Muscle of leg (tissue), 16 donors: ENCODE measurements at places on chromosomes 7 and 10. TPM values are rescaled to one million over a fixed set of nuclear protein-coding genes. Genes with fewer than 3 reads are reported as not detected.
A peak's percentile ranks its signal among the peaks of the same experiment; 100 is the strongest.

DNA sequence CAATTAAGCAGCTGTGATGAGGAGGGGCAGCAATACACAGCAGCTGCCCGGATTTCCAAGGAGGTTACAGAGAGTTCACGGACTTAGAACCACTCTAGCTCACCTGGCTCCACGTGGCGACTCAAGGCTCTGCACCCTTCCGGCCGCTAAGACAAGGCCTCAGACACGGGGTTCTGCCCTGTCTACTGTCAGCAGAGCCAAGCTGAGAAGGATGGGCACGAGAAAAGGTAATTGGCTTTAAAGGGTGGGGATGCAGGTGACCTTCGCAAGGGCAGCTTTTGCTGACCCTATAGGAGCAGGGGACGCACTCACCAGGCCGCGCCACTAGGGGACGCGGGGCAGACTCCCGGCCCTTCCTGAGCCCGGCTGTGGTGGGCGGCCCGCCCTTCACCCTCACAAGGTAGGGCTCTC is 152.4 kb downstream of the KIF20B start:
- H3K36me3 ChIP-seq, result no peaks in the 10 kb centered on the region
- peak; percentile 52 for DNase-seq
- H3K4me1 ChIP-seq, result peaks cover 4% of the 10 kb centered on the region
- no peak overlapping the region for H3K4me3 ChIP-seq
- H3K27me3 ChIP-seq, result no peaks in the 10 kb centered on the region

- no peak overlapping the region for H3K27ac ChIP-seq
- peaks cover 18% of the 10 kb centered on the region for H3K36me3 ChIP-seq
- H3K4me1 ChIP-seq, result peaks cover 11% of the 10 kb centered on the region
- no peak overlapping the region for H3K4me3 ChIP-seq
Measured at GRCh38 chr10:14601872-14602725, 172.6 kb downstream of the FAM107B start.

ZCCHC24 gene
- 25.0 TPM for total RNA-seq

UPK3BL2 gene
- 2.8 TPM for total RNA-seq

SPDYE5 gene
- total RNA-seq, result 0.04 TPM

- no peak overlapping the region for H3K4me3 ChIP-seq
- no peak overlapping the region for H3K27ac ChIP-seq
- peaks cover 15% of the 10 kb centered on the region for H3K4me1 ChIP-seq
- no peak for DNase-seq
- H3K27me3 ChIP-seq, result peaks cover 27% of the 10 kb centered on the region
Measured at GRCh38 chr7:117869374-117869773, 3.9 kb downstream of the CTTNBP2 start.

DNA sequence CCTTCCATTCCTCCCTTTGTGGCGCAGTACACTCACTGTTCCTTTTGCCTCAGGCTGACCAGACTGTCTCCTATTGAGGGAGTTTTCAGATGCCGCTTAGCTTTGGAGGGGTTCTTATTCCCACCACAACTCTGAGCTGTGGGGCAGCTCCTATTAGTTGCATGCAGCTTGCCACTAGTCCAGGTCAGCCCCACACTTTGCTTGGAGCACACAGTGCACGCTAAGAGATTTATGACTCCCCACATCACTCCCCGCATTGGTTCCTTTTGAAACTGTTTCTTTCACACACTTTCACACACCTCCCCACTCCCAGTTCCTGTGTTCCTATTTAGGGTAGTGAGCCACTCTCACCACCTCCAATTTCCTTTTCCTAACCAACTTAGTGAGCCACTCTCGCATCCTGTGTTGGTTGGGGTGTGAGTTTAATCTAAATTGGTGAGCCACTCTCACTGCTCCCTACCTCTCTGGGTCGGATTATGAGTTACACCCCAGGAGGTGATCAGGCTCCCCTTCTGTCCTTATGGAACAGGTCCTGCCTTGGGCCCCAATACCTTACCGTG is 10.4 kb upstream of the ZNF485 start:
- H3K27ac ChIP-seq, result no peak overlapping the region
- no peak for DNase-seq
- H3K4me3 ChIP-seq, result no peak overlapping the region

- peaks cover 8% of the 10 kb centered on the region for H3K4me1 ChIP-seq
- no peak overlapping the region for H3K27ac ChIP-seq
- no peak for DNase-seq
Measured at GRCh38 chr7:28658381-28658780, 246.1 kb downstream of the CREB5 start.

DNA sequence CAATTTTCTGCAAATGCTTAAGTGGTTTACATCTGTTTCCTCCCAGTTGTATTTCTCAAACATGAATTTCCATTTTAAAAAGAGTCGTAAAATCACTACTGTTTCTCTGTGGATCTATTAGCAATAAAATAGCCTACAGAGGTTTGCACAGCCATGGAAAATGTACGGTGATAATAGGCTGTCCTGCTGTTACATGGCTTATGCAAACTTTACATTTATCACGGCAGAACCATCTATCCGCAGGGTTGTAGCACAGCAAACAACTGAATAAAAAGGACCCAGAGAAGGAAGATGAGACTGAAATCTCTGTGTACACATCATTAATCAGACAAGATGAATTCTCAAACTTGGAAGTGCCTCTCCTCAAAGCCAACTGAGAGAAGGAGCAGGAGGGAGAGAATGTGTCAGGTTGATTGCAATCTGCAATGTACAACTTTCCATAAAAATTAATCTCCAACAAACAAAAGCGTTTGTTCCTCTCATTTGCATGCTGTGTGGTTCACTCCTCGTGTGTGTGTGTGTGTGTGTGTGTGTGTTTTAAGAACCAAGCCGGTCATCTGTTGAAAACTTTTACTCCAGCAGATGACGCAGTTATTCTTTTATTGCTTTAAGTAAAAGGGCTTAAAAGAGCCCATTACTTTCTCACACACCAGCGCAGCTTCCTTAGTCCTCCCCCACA is 279.3 kb downstream of the SKAP2 start:
- no peak overlapping the region for H3K27ac ChIP-seq
- peaks cover 2% of the 10 kb centered on the region for H3K27me3 ChIP-seq
- DNase-seq, result peak; percentile 78
- H3K36me3 ChIP-seq, result no peaks in the 10 kb centered on the region

TSPAN13 gene
- total RNA-seq, result 31.6 TPM

DNA sequence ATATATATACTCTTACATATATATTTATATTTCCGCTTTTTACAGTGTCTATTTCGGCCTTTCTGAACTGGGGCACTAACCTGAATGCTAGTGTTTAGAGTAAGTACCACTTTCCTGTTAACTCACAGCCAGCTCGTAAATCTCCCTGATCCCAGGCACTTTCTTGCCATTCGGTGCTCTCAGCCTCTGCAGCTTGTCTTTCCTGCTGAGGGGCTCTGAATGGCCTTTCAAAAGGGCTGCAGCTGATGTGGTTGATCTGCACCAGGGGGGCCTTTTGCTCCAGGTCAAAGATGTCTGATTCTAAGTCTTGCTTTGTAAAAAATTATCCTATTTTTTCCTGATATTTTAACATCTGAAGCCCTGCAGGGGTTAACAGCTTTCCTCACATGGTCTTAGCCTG is 25.5 kb upstream of the HPS1 start:
- H3K4me1 ChIP-seq, result peaks cover 8% of the 10 kb centered on the region
- H3K27ac ChIP-seq, result no peak overlapping the region
- H3K4me3 ChIP-seq, result no peak overlapping the region

AKR1C4 gene
- not detected for total RNA-seq

ZNF853 gene
- 7.2 TPM for total RNA-seq

DNA sequence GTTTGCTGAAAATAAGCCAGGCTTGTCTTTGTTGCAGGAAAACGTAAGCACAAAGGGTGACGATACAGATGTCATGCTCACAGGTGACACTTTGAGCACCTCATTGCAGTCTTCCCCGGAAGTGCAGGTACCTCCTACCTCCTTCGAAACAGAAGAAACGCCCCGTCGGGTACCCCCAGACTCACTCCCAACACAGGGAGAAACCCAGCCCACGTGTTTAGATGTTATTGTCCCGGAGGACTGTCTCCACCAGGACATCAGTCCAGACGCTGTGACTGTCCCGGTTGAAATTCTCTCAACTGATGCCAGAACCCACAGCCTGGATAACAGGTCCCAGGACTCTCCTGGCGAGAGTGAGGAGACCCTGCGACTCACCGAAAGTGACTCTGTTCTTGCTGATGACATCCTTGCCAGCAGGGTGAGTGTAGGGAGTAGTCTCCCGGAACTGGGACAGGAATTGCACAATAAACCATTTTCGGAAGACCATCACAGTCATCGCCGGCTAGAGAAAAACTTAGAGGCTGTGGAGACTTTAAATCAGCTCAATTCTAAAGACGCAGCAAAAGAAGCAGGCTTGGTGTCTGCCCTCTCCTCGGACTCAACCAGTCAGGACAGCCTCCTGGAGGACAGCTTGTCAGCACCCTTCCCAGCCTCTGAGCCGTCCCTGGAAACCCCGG is 18.3 kb upstream of the BHLHA15 start:
- H3K36me3 ChIP-seq, result peaks cover 59% of the 10 kb centered on the region
- no peaks in the 10 kb centered on the region for H3K27me3 ChIP-seq
- no peak for DNase-seq

ZNF467 gene
- 3.0 TPM for total RNA-seq

DNA sequence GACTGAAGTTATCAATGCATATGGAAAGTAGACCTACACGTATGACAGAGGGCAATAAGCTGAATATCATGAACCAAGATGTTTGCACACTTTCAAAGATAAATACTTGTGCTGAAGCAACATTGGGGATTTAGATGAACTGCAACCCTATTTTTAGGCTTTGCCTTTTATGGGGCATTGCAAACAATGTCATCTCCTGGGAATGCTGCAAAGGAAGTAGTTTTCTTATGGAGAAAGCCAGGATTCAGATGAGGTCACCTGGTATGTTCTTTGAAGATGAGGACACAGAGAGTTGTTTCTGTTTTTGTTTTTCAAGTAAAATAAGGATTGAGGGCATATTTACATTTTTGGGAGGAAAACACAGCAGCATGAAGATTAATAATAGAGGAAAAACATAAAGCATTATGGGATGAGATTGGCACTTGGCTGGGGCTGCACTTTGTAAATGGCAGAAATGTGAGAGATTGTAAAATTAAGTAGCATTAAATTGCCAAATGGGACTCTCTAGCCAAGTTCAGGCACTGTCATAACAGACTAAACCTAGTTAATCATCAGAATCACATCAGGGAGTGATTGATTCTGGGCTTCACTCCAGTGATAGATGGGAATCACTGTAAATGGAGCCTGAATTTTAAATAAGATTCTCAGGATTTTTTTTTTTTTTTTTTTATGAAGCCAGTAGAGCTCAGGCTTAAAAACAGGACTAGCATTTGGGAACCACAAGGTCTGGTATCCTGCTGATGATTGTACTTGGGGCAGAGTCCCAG is 63.1 kb downstream of the MALRD1 start:
- no peaks in the 10 kb centered on the region for H3K27me3 ChIP-seq
- no peak overlapping the region for H3K27ac ChIP-seq
- DNase-seq, result peak; percentile 5

DNA sequence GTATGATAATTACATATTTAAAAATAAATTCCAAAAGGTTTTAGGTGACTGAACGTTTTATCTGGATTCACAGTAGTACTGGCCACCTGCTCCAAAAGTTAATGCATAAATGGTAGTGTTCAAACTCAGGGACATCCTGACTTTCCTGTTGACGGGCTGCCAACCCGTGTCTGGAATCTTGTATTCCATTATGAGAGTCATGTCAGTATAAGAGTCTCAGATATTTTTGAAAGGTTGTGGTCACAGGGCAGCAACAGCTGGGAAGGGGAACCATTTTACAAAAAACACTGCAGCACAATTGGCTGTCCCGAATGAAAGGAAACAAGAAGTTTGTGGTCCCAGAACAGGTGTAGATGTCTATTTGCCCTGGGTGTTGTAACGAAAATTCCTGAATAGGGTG is 2.8 kb downstream of the TDRD1 start:
- no peak overlapping the region for H3K4me3 ChIP-seq
- H3K4me1 ChIP-seq, result peaks cover 3% of the 10 kb centered on the region

GRCh38 chr10:7618461-7618860 is 48.3 kb downstream of the ITIH5 start:
- H3K27ac ChIP-seq, result no peak overlapping the region
- H3K36me3 ChIP-seq, result peaks cover 3% of the 10 kb centered on the region
- H3K4me1 ChIP-seq, result peaks cover 5% of the 10 kb centered on the region
- peak; percentile 32 for DNase-seq
